Type B pancreatic cell (in vitro differentiated cells): ENCODE measurements at places on chromosomes 4 and X. TPM values are rescaled to one million over a fixed set of nuclear protein-coding genes. Genes with fewer than 3 reads are reported as not detected.

Gene REPS2
- total RNA-seq: 1.6 and 2.9 TPM in 2 replicates

DNA sequence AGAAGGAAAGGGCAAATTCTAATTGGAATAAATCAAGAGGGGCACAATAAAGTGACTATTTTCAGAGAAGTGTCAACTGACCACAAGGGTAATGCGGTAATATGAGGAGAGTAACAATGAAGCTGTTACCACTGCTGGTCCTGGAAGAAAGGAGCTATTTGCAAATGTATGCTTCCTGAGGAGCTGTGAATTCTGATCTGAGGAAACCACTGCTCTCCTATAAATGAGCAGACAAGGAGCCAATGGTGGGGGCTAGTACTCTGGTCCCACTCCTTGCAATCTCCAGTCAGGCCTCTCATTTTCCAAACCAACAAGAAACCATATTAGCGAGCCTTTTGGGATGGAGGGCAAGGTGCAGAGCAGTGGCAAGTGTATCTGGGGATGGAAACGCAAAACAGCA, 770.2 kb downstream of the FSTL5 start:
- no peak overlapping the region for H3K4me3 ChIP-seq
- no peak for DNase-seq
- H3K36me3 ChIP-seq: no peaks in the 10 kb centered on the region
- no peaks in the 10 kb centered on the region for H3K27me3 ChIP-seq

DNA sequence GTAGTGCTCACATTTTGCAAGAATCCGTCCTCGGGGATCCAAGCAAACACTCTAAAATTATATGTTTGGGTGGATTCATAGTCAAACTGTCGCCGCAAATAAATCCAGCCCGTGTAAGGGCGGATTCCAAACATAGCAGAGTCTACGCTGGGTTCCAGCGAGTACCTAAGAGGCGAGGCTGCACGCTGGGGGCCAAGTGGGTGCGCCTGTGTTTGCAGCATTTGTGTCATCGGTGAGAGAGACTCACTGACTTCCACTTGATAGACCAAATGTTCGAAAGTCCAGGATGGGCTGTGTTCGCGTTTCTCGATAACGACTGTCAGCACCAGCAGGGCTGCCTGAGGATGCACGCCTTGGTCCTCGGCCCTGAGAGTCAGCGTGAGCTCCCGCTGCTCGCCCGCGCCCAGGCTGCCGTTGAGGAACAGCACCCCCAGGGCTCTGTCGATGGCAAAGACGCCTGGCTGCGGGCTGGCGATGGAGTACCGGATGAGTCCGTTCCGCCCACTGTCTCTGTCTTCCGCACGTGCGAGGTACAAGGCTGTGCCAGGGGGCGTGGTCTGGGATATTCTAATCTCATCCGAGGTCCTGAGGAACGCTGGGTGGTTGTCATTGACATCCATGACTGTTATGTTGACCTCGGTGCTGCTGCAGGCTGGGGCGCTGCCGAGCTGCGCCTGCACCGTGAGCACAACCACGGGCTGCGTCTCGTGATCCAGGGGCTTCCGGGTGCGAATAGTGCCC, 158.7 kb downstream of the DCHS2 start:
- no peaks in the 10 kb centered on the region for H3K4me1 ChIP-seq
- H3K27me3 ChIP-seq: peaks cover 12% of the 10 kb centered on the region
- H3K27ac ChIP-seq: no peak overlapping the region
- H3K4me3 ChIP-seq: no peak overlapping the region
- no peak for DNase-seq

DNA sequence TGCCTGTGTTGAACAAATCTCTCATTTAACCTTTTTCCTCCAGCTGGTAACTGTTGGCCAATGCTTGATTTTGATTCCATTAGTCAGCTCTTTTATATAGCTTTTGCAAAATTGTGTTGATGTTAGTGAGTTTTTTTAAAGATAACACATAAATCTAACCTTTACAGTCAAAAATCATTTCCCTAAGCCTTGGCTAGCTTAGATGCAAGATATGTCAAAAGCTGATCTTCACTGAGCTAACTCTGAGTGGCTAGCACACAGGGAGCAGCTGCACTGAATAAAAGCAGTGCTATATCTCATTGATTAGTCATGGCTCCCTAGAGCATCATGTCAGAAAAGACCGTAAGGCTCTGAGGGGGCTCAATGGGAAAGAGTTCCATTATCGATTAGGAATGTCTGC, 78.7 kb downstream of the PPARGC1A start:
- no peak overlapping the region for H3K4me3 ChIP-seq
- peaks cover 3% of the 10 kb centered on the region for H3K27me3 ChIP-seq
- no peak for DNase-seq
- H3K4me1 ChIP-seq: peaks cover 6% of the 10 kb centered on the region
- H3K36me3 ChIP-seq: peaks cover 26% of the 10 kb centered on the region

Gene VCX2
- not detected in 2 replicates for total RNA-seq

Gene PDE6B
- total RNA-seq: 6.7 and 12.2 TPM in 2 replicates

DNA sequence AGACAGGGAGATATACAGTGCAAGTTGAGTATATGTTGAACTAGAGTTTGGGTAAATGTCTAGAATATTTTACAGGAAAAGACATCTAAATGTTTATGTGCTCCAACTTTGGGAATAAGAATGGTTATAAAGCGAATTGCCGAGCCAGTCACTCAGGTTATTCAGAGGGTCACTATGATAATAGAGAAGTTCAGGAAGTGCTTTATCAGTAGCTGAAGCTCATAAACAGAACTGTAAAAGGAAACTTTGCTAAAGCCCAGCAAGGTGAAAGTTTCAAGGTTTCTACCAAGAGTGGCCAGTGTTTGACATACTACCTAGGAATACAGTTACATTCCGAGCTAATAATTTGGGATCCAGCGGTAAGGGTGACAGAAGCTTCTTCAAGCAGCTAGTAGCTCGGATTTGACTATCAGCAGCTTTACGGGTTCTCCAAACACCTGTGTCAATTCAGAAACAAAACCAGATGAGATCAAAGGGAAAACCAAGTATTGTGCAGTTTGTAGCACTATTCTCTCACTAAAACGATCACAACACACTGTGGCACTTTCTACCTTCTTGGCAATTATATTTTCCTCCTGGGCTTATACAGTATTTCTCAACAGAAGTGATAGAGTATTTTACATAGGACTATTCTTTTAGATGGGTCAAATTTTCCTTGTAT, 17.2 kb upstream of the BCLAF3 start:
- H3K27me3 ChIP-seq: no peaks in the 10 kb centered on the region
- H3K4me3 ChIP-seq: no peak overlapping the region
- DNase-seq: no peak

DNA sequence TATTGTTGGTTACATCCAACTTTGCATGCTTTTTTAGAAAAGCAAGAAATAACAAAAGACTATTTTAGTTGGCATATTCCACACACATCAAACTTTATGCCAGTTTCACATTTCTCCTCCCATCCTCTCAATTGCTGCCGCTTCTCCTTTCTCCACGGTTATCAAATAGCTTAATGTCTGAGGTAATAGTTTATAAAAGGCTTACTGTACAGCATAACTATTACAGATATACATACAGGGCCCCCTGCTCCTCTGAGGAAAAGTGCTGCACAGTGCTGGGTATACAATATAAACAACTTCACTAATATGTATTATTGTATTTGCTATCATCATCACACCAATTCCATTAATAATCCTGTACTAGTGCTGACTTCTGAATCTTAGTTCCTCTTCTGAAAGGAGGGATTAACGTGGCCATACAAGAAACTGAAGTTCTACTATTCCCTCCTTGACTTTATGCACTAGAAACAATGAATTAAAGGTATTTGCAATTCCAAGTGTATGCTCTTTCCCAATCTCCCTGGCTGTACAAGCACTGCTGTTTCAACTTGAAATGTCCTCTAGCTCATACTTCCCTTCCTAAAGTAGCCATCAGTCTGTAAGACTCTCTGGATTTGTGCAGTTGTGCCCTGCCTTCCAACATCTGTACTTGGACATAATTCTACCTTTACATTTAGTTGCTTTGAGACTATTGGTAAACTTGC, 2.5 kb downstream of the CCNI start:
- no peak overlapping the region for H3K27ac ChIP-seq
- H3K4me1 ChIP-seq: peaks cover 20% of the 10 kb centered on the region
- no peak overlapping the region for H3K4me3 ChIP-seq
- H3K27me3 ChIP-seq: peaks cover 2% of the 10 kb centered on the region
- DNase-seq: no peak
- H3K36me3 ChIP-seq: no peaks in the 10 kb centered on the region

DNA sequence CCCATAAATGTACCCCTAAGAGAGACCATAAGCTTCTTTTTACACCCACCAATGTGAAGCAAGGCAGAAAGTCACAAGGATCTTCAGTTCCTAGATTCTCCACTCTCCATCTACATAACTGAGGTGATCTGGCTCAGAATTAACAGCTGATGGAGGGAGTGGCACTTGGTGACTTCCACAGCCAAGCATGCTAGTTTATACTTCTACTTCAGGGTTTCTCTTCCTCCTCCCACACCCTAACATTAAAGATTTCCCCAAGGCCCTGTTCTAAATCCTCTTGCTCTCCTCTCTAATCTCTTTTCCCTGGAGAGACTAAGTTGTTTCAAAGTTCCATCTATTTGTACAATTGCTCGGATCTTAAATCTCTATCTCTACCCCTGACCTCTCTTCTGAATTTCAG, 81.1 kb downstream of the MBNL3 start:
- peaks cover 2% of the 10 kb centered on the region for H3K36me3 ChIP-seq
- H3K4me3 ChIP-seq: no peak overlapping the region
- H3K4me1 ChIP-seq: peaks cover 35% of the 10 kb centered on the region
- H3K27me3 ChIP-seq: peaks cover 2% of the 10 kb centered on the region

GRCh38 chr4:122602277-122603142, 18.4 kb downstream of the IL21 start:
- peaks cover 9% of the 10 kb centered on the region for H3K27me3 ChIP-seq
- H3K4me1 ChIP-seq: no peaks in the 10 kb centered on the region
- no peak for DNase-seq
- no peak overlapping the region for H3K27ac ChIP-seq
- H3K36me3 ChIP-seq: no peaks in the 10 kb centered on the region
